Memory B cell (primary cell): ENCODE measurements at places on chromosomes 2 and 18.

GRCh38 chr2:174014699-174015070, 49.5 kb upstream of the SP3 start:
- DNase-seq = no peak

DNA sequence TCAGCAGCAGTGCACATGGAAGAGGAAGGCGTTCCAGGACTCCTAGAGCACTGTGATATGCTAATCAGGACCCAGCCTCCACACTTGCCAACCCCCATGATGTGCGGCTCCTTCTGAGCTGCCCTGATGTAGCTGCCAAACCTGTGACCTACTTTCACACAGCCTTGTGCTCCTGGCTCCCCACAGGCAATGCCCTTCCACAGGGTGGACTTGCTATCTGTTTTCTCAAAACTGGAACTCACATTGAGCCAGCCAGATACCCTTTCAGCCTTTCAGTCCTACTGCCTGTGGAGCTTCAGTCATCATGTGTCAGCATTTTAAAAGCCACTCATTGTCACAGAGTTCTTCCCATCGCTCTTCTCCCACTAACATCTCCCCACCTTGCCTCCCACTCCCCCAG, 181.6 kb downstream of the AFF3 start:
- DNase-seq = no peak

DNA sequence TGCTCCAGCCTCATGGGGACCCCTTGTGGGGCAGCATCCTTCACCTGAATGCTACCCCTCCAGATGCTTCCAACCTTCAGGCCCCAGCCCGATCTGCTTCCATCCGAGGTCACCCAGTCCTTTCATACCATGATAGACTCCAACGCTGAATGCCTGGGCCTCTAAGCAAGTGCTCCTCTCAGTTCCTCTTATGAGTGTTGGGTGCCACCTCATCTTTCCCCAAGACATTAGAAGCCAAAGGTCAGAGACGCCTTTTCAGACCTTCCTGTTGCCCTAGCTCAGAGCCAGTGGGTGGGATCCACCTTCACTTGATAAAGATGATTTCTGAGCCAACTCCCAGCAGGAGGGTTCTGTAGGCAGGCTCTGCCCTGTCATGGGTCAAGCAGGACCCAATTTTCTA, 174.5 kb upstream of the MGAT5 start:
- DNase-seq = no peak

GRCh38 chr18:3960142-3960541, 495.0 kb downstream of the DLGAP1 start:
- no peak for DNase-seq

DNA sequence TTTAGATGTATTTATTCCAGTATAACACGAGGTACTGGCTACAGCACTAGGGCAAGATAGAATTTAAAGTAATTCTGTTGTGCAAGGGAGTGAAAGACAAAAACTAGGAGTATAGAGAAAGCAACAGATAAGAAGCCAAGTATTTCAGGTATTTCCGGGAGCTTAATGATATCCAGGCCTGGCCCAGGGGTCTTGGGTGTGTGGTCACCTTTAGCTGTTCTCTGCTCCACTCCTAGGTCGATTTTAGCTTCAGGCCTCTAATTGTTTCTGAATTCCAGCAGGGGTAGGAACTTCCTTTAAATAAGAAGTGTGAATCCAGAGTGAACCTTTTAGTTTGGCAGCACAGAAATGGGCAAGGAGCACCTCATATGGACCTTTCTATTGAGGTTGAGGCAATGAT, 342.3 kb upstream of the MYT1L start:
- no peak for DNase-seq

- no peak for DNase-seq
Observed at GRCh38 chr2:101899871-101900270, 91.9 kb upstream of the IL1R2 start.

GRCh38 chr2:487186-488079, 189.8 kb downstream of the TMEM18 start:
- no peak for DNase-seq

- DNase-seq = no peak
Observed at GRCh38 chr2:203809084-203809521, 58.5 kb upstream of the CTLA4 start.

DNA sequence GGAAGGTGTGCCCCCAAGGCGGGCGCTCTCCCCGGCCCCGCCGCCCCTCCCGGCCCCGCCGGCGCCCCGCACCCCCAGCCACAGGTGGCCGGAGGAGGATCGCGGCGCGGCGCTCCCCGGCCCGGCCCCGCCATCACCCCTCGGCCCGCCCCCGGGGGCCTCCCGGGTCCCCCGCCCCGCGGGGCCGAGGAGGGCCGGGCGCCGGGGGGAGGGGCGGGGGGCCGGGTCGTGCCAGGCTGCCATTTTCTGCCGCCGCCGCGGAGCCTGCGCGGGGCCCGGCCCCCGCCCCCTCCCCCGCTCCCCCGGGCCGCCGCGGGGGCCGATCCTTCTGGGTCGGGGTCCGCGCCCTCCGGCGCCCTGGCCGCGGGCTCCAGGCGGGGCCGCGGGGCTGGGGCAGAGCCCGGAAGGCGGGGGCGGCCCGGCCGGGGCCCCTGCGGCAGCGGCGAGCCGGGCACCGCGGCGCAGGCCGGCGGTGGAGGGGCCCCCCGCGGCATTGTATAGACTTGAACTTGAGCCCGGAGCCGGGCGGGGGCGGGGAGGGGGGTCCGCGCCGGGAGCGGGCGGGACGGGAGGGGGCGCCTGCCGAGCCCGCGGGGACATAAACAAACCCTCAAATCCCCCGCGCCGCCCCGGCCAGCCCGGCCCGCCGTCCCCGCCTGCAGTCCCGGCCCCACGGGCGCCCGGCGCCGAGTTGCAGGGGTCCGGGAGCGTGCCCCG, 556 bp downstream of the DNMT3A start:
- no peak for DNase-seq

GRCh38 chr2:1591461-1591770, 152.9 kb downstream of the PXDN start:
- no peak for DNase-seq

DNA sequence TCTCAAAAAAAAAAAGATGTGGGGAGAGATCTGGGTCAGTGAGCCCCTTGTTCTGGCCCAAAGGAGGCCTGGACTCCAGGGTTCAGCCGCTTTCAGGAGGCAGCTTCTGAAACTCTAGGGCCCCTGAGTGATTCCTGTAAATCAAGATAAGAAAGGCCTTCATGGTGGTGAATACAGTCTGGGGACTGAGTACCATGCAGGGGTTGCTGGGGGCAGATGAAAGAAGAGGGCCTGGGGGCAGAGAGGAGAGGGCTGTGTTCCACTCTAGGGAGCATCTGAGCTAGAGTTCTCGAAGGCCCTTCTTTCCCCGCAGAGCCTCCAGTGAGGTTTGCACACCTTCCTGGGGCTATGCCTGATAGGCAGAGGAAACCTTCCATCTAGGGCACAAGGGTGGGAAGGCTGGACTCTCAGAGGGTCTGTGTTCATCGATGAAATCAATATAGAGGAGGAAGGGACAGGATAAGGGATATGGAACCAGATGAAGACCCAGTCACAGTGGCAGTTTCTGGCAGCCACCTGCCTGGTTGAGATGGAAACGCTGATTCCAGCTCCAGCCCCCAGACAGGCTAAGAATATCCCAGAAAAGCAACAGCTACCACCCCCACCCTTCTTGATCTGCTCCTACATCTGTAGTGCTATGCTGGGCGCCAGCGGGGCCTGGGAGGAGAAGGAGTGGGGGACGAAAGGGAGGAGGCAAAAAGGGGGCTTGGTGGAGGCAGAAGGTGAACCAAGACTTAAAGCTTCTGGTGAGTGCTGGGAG, 4.7 kb upstream of the CDK5R2 start:
- no peak for DNase-seq

DNA sequence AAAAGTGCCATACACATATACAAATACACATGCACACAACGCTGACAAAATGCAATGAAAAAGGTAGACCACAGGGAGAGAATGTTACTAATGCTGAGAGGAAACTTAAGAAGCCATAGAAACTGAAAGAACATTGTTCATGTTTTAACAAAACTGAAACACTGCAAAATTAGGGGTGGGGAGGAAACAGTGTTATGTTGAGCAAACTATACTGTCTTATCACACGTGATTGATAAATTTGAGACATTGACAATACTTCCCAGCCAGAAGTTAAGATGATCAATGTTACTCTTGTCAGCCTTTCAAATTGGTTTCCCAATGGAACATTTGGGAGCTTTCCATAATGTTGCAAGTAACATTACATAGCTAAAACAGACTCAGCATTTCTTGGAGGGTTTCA, 165.5 kb downstream of the L3MBTL4 start:
- no peak for DNase-seq

GRCh38 chr2:144213797-144214196, 306.1 kb downstream of the ZEB2 start:
- DNase-seq = no peak

DNA sequence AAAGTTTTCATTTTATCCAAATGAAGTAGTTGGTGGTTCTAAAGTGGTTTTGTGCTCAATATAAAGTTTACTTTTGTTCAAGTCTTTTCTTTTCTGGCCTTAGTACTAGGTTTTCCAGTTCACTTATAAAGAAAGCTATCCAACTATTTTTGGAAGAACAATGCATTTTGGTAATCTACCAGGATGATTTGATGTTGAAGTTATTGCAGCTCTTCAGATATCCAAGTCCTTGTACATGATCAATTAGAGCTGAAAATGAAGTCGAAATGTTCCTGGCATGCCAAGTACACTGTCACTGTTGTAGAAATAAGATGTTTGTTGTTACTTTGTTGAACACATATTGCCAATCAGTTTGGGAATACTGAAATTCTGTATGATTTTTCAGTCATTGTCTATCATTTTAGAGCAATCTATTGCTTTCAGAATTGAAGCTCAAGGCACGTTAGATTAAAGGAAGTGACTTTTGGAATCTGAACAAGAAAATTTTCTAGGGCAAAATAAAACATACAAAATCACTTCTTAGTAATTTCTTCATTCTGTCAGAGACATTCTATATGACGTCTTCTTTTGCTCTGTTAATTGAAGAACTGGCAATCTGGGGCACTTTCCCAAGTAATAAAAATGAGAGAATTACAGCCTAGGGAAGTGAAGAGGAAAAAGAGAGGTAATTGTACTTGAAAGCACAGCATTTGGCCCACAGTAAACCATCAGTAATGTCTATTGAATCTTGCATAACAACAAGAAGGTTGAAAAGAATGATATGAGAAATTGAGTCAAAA, 232.3 kb downstream of the MREG start:
- no peak for DNase-seq

DNA sequence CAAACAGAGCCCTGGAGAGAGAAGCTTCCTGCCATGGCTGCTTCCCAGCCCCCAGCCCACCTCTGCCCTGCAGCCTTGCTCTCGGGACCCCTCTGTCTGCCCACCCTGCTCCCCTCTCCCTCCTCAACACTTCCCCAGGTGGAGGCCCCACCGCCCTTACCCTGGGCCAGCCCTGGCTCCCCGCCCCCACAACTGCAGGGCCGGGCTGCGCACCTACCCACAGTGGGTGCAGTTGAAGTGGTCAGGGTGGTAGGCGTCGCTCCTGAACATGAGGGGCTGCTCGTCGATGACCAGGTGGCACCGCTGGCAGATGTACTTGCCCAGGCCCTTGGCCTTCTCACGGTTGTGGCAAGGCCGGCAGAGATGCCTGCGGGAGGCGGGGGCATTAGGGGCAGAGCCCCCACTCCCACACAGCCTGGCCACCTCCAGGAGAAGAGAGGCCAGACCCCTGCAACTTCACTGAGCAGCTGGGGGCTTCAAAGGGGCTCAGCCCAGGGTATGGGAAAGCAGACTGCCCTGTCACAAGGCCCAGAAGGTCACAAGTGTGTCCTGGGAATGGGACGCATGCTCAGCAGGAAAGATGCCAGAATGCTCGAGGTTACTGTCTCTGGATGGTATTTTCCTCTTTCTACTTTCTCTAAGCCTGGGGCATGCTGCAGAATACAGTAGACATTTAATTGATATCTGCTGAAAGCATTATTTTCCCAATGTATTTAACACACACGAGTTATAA, 3.1 kb upstream of the GPR17 start:
- no peak for DNase-seq

DNA sequence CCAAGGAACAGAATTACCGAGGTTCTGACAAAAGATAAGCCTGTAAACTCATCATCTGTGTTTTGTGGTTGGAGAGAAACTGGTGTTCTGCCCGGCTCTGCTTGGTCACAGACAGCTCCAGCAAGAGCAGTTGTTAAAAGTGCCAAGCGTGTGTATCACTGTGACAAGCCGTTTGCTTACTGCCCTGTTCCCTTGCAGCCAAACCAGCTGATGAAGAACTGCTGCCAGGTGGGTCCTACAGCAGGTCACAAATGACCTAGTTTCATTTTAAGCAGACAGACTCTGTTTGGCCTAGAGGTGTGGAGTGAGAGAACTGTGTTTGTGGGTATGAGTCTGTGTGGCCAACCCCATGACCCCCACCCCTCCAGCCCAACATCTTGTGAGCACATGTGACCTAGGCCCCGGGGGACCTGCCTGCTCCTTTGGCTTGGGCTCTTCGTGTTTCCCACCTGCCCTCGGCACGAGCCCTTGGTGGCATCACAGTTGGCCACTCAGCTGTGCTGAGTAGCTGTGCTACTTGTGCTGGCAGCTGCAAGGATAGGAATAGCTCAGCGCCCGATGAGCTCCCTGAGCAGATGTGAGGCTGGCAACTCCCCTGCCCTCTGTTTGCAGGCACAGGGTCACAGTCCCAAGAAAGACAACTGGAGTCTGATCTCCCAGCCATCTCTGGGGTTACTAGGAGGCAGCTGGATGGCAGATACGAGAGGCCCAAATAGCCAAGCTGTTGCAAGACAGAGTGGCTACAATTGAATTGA, 9.7 kb downstream of the OXER1 start:
- DNase-seq = peak; percentile 55

DNA sequence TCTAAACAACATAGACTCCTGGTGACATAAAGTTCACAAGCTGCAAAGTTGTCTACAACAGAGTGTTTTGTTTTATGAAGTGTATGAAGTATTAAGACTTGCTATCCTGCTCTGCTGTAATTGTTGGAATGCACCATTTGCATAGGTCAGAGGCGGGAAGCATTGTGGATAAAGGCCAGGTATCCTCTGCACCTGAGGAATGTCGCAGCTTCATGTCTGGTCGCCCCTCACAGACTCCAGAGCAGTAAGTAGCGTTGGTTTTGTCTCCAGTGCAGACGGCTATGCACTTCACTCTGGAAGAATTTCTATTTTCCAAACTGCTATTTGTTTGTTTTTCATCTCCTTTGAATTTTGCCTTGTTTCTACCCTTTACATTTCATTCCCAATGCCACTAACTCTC, 63.1 kb downstream of the UNC80 start:
- no peak for DNase-seq
